Renal pelvis (tissue), 12 donors: ENCODE measurements at places on chromosomes 11 and 22. TPM values are rescaled to one million over a fixed set of nuclear protein-coding genes. Genes with fewer than 3 reads are reported as not detected.

NOX4 gene
- polyA plus RNA-seq: 45.2 TPM

UPK2 gene
- polyA plus RNA-seq: 13.4 TPM

APOL4 gene
- polyA plus RNA-seq: 10.2 TPM

CTSF gene
- 93.4 TPM for polyA plus RNA-seq

TMEM121B gene
- 1.00 TPM for polyA plus RNA-seq

OR2AG1 gene
- polyA plus RNA-seq: 0.09 TPM

PTPRCAP gene
- polyA plus RNA-seq: 2.9 TPM

LZTR1 gene
- 49.3 TPM for polyA plus RNA-seq

TCN1 gene
- polyA plus RNA-seq: 0.16 TPM

KDM4D gene
- 2.5 TPM for polyA plus RNA-seq

- DNase-seq: no peak
Observed at GRCh38 chr11:12100429-12100828, 10.0 kb upstream of the MICAL2 start.

- peak; percentile 90 for DNase-seq
Observed at GRCh38 chr11:135002236-135002635, 590.2 kb upstream of the B3GAT1 start.

DNA sequence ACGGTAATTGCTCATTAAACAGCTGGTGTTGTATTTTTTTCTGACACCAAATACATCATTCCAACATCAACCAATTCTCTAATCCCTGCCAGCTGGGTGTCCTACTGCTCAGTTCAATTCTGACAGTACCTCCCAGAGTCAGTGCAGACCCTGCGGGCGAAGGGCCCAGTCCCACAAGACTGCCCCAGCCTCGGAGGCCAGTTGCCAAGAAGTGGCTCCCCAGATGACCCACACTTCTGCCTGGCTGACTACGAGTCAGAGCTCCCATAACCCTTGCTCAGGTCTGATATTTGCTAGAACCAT lies 147.2 kb downstream of the CTTN start:
- no peak for DNase-seq

- DNase-seq: no peak
Observed at GRCh38 chr22:38715176-38715764, 9.5 kb downstream of the GTPBP1 start.

DNA sequence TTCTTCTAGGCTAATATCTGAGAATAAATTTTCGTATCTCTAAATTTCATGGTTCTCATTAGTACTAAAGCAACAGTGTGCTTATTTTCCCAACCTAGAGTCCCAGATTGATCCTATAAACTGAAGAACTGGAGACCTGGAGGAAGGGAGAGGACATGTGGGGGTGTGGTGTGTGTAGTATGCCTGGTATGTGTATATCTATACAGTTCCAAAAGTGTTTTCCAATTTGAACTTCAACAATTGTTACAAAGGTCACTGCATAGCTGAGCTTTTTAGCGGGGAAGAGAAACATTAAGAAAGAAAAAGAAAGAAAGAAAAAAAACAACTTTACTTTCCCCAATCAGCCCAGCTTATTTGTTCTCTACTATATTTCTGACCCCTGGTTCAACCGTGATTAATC lies 152.1 kb downstream of the SOX6 start:
- DNase-seq: no peak

GRCh38 chr22:46069521-46070214 lies 80.7 kb upstream of the PPARA start:
- DNase-seq: no peak

GRCh38 chr22:43057641-43058040 lies 31.6 kb downstream of the TTLL1 start:
- no peak for DNase-seq

- DNase-seq: no peak
Observed at GRCh38 chr11:118215765-118216164, 9.0 kb downstream of the JAML start.

DNA sequence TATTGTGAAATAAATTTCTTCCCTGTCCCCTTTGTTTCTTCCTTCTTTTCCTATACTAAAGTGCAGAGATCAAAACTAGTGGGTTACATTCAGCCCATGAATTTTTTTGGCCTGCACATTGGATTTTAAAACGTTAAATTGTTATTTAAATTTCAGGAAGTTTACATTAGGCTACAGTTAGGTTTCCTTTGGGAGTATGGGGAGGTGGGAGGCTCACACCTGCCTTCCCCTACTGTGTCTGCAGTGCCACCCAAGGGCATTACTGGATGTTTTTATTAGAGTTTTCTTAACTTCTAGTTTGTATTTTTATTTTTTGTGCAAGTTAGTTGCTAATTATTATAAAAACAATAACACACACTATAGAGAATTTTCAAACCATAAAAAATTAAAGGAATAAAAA lies 51.7 kb downstream of the CYB5R2 start:
- no peak for DNase-seq

DNA sequence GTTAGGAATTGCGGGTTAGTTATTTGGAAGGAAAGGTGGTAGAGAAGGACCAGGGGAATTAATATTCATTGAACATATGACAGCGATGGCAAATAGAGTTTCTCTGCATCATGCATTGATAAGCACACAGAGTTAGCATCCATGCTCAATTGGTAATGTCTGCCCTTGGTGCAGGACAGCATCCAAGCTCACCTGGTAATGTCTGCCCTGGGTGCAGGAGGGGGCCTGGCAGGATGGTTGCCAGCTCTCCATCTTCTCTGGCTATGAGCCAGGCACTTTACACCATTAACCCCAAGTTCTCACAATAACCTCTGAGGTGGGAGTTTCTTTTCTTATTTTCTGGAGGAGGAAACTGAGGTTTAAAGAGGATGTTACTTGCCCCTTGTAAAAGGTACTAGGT lies 50.4 kb upstream of the RBFOX2 start:
- no peak for DNase-seq

- no peak for DNase-seq
Observed at GRCh38 chr22:31537019-31537535, 40.7 kb downstream of the SFI1 start.

GRCh38 chr11:79156031-79156430 lies 284.8 kb downstream of the TENM4 start:
- DNase-seq: no peak

- peak; percentile 44 for DNase-seq
Observed at GRCh38 chr11:71086687-71087258, 165.6 kb downstream of the SHANK2 start.

DNA sequence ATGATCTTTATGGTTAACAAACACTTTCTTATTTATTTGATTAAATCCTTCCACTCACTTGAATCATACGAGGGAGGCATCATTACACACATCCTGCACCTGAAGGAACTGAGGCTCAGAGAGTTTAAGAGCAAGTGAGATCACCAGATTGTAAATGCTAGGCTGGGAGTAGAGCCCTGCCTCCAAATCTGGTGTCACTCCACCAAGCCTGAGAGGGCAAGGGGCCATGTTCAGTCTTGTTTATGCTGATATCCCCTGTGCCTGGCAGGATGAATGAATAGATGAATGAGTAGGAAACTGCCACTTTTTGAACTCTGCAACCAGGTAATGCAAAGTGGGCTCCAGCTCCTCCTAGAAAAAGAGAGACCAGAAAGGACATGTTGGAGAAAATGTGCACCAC lies 59.1 kb downstream of the RASSF10 start:
- DNase-seq: no peak

GRCh38 chr11:128872594-128872993 lies 5.5 kb upstream of the KCNJ1 start:
- no peak for DNase-seq

DNA sequence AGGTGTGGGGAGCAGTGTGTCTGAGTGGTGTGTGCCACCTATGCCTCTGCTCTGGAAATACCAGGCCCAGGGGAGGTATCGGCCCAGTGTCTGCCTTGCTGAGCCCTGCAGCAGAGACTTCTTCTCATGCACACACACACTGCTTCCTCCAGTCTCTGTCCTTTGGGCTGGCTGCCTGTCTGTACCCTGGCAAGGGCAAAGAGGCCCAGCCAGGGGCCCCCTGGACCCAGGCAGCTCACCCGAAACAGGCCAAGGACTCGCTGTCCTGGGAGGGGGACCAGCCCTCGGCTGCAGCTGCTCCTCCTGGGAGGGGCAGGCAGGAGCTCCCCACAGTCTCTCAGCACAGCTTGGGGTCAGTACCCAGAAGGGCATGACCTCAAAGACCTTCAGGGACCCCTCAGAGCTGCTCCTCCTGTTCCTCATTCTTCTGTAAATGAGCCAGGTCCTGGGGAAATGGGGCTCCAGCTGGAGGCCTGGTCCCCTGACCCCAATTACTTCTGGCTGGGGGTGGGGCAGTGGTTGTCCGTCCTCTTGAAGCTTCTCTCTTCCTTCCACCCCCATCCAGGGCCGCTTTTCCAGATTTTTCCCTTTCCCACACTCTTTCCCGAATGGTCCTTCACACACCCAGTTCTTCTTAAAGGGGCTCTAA lies 24.5 kb upstream of the ALX4 start:
- no peak for DNase-seq

DNA sequence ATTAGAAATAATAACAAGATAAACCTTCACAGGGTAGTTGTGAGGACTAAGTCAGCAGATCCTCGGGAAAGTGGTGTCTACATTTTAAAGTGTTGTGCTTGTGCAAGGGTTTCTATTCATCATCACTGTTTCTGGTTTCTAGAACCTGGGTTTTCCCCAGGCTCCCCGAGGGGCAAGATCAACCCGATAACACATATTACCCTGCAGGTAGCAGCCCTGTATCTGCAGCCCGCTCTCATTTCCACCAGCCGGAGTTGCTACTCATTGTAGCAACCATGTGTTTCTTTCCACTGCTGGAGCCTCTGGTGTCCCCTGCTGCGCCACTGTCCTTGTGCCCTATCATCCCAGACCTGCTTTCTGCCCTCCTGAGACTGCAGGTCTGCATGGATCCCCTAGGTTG lies 67.0 kb downstream of the MIAT start:
- no peak for DNase-seq

GRCh38 chr11:113253406-113253805 lies 61.0 kb upstream of the TTC12 start:
- DNase-seq: no peak

- no peak for DNase-seq
Observed at GRCh38 chr11:65947133-65947532, 1.9 kb downstream of the TSGA10IP start.

DNA sequence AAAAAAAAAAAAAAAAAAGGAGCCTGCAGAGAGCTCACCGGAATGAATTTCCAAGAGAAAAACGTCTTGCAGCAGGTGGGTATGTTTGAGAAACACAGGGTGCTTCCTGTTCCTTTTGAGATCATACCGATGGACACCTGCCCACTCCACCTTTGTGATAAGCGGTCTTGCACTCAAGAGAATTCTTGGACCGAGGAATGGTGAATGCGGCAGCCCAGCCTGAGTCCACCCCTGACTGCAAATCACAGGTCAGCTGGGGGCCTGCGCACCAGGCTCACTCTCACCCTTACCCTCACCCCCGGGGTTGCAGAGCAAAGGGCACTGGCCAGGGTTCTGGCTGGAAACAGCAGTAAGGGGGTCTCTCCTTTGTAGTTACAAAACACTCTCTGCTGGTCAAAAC lies 16.8 kb upstream of the TEF start:
- DNase-seq: no peak

DNA sequence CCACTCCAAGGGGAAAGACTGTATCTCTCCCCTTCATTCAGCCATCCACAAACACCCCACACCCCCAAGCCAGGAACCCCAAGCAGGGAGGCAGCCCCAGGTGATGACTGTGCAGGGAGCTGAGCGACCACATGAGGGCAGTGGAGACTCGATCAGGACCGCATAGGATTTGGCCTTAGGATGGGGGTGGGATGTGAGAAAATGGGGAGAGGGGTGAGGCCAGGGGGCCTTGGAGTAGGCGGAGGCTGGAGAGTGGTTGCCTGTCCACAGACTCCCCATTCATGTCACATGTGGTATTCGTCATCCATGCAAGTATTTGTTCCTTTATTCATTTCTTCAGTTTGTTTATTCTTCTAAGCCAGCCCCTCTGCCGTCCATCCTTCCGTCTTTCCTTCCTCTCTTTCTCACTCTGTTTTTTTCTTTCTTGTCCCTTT lies 2.7 kb upstream of the RHOD start:
- no peak for DNase-seq

GRCh38 chr22:36238373-36239149 lies 766 bp downstream of the APOL2 start:
- DNase-seq: no peak

DNA sequence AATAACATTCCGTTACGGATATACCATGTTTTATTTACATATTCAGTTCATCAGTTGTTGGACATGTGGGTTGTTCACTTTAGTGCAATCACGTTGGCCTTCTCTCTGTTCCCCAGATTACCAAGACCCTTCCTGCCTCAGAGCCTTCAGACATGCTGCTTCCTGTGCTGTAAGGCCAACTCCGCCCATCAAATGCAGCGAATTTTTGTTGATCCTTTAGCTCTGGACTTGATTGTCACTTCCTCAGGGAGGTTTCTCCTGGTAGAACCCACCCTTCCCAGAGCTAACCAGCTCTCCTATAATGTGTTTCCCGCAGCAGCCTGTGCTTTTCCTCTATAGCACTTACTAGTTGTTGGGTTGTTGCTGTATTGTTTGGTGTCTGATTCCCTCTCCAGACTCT lies 39.4 kb downstream of the SWAP70 start:
- DNase-seq: no peak

- peak; percentile 7 for DNase-seq
Observed at GRCh38 chr11:68584097-68584496, 100.2 kb upstream of the GAL start.

DNA sequence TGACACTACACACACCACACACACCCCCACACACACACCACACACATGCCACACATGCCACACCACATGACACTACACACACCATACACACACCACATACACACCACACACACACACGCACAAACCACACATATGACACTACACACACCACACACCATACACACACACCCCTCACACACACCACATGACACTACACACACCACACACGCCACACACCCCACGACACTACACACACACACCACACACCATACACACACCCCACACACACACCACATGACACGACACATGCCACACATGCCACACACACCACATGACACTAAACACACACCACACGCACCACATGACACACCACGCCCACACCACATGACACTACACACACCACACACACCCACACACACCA lies 101.8 kb upstream of the ASPHD2 start:
- no peak for DNase-seq

DNA sequence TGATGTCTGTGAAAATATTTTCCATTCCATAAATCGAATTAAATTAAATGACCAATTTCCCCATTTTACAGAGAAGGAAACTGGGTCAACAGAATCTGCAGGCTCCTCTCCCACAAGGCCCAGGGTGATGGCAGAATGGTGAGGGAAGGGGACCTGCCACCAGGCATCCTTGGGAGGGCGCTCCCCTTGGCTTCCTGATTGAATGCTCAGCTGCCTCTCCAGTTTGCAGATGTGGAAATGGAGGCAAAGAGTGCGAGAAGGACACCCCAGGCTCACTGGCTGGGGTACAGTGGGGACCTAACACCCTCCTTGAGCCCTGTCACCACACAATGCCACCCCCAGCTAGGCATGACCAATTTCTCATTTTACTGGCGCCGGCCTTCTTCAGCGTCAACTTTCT lies 28.5 kb upstream of the CSNK1E start:
- no peak for DNase-seq

GRCh38 chr11:114192841-114193389 lies 103.3 kb upstream of the NNMT start:
- no peak for DNase-seq

- no peak for DNase-seq
Observed at GRCh38 chr11:64851831-64852351, 7.4 kb upstream of the CDC42BPG start.
